ENCODE measurements at places on chromosomes 1 and 21. TPM values are rescaled to one million over a fixed set of nuclear protein-coding genes. Genes with fewer than 3 reads are reported as not detected.

DNA sequence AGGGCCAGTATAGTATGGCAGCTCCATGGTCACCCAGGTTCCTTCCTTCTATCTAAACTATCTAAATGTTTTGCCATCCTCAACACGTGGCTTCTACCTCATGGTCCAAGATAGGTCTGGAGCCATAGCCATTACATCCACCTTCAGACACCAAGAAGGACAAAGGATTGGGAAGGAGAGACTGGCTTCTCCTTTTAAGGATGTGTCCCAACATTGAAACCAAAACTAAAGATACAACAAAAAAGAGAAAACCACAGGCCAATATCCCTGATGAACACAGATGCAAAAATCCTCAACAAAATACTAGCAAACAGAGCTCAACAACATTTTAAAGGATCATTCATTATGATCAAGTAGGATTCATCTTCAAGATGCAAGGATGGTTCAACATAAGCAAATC lies 24.8 kb downstream of the HSD11B1 start:
- H3K36me3 ChIP-seq: peaks cover 36% of the 10 kb centered on the region
- H3K27ac ChIP-seq: peak overlapping the region; percentile 59
- DNase-seq: no peak
- H3K4me3 ChIP-seq: no peak overlapping the region
- no peaks in the 10 kb centered on the region for H3K27me3 ChIP-seq

GRCh38 chr1:211634461-211634860 lies 41.0 kb downstream of the NEK2 start:
- H3K27me3 ChIP-seq: peaks cover 2% of the 10 kb centered on the region
- DNase-seq: no peak
- H3K36me3 ChIP-seq: no peaks in the 10 kb centered on the region
- no peak overlapping the region for H3K27ac ChIP-seq

GRCh38 chr1:199247891-199248290 lies 609.1 kb downstream of the PTPRC start:
- H3K27me3 ChIP-seq: peaks cover 48% of the 10 kb centered on the region
- DNase-seq: no peak
- H3K4me1 ChIP-seq: peaks cover 10% of the 10 kb centered on the region
- no peak overlapping the region for H3K27ac ChIP-seq

Gene MEX3A
- 0.84 TPM for total RNA-seq

DNA sequence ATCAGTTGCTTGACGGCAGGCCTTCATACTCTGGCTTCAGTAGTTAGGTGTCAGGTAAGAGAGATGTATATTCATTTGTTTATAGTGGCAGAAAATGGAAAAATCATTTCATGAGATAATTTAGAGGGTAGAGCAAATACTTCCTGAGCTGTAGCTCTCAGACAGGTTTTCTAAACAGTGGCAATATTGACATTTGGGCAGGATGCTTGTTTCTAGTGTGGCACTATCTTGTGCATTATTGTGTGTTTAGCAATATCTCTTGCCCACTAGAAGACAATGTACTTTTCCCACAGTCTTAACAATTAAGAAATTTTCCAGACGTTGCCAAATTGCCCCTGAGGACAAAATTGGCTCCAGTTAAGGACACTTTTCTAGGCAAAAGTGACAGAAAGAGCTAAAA lies 1143.1 kb downstream of the PLA2G4A start:
- no peaks in the 10 kb centered on the region for H3K36me3 ChIP-seq
- no peak for DNase-seq
- H3K27me3 ChIP-seq: no peaks in the 10 kb centered on the region

GRCh38 chr1:228070173-228070572 lies 12.3 kb upstream of the ARF1 start:
- H3K27ac ChIP-seq: no peak overlapping the region
- H3K4me1 ChIP-seq: no peaks in the 10 kb centered on the region
- H3K27me3 ChIP-seq: peaks cover 6% of the 10 kb centered on the region

DNA sequence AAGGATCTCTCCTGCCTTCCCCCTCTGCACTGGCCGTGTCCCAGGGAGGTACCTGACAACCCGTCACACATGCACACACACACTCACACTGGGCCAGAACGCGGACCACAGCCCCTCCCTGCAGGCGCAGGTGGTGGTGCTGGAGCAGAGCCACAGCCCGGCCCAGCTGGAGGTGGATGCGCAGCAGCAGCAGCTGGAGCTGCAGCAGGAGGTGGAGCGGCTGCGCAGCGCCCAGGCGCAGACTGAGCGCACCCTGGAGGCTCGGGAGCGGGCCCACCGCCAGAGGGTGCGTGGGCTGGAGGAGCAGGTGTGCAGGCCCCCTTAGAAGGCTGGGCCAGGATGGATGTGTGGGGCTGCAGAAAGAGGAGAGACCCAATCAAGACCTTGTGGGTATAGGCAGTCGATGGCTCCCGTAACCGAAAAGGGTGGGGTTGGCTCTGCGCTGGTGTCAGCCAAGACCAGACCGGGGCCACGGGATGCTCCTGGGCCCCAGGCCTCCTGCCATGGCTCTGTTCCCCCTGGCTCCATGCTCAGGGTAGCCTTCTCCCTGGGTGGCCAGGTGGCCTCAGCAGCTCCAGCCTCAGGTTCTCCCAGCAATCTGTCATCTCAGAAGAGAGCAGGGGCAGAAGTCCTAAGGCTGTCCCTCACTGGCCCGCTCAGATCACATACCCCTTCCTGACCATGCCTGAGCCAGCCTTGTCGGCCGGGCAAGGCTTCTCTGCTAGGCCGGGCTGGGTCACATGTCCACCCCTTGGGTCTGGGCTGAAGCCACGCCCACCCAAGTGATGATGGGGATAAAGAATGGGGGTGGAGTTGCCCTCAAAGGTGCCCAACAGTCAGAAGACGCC lies 8.9 kb downstream of the MFAP2 start:
- H3K4me1 ChIP-seq: no peaks in the 10 kb centered on the region
- no peak for DNase-seq
- no peak overlapping the region for H3K27ac ChIP-seq
- H3K27me3 ChIP-seq: no peaks in the 10 kb centered on the region
- H3K4me3 ChIP-seq: no peak overlapping the region

- no peak for DNase-seq
- peaks cover 19% of the 10 kb centered on the region for H3K27me3 ChIP-seq
- H3K36me3 ChIP-seq: no peaks in the 10 kb centered on the region
- H3K4me3 ChIP-seq: no peak overlapping the region
- H3K4me1 ChIP-seq: peaks cover 4% of the 10 kb centered on the region
These were observed 46.1 kb upstream of the FBXO28 start for GRCh38 chr1:224067621-224068457.

Gene RGS16
- total RNA-seq: 94.3 TPM

GRCh38 chr1:98048244-98048643 lies 127.4 kb upstream of the DPYD start:
- peaks cover 87% of the 10 kb centered on the region for H3K27me3 ChIP-seq
- peaks cover 34% of the 10 kb centered on the region for H3K4me1 ChIP-seq
- no peak overlapping the region for H3K27ac ChIP-seq
- peak overlapping the region; percentile 13 for H3K4me3 ChIP-seq
- H3K36me3 ChIP-seq: no peaks in the 10 kb centered on the region

Data from activated CD4-positive, alpha-beta T cell treated with anti-CD3 and anti-CD28 coated beads, Interleukin-2, amount 10 ng/mL, durations not matched to agents 24 days and 14 days (primary cell).